ENCODE measurements at places on chromosomes 12 and 14.

GRCh38 chr12:78191611-78192010 is 360.9 kb downstream of the NAV3 start:
- H3K4me1 ChIP-seq = no peaks in the 10 kb centered on the region
- no peak overlapping the region for H3K4me3 ChIP-seq
- H3K36me3 ChIP-seq = no peaks in the 10 kb centered on the region

DNA sequence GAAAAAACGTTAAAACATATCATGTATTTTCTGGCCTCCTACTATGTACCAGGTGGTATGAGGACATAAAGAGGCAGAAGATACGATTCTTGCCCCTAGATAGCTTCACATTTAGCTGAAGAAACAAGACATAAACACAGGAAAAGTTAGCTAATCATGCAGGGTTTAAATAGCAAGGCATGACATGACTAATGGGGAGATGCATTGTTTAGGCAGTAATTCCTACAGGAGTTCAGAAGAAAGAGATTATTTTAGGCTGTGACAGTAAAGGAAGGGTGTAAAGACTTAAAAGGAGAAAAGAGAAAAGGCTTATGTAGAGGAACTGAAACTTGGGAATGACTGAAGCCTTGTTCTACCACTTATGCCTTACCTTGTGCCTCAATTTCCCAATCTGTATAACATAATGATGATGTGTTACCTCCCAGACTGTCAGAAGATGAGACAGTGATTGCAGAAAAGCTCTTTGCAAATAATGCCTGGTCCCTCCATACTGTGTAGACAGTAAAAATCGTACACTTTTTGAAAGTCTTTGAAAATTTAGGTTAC is 44.4 kb downstream of the PRKCH start:
- no peaks in the 10 kb centered on the region for H3K36me3 ChIP-seq
- H3K27ac ChIP-seq = no peak overlapping the region
- peaks cover 2% of the 10 kb centered on the region for H3K4me1 ChIP-seq

- no peaks in the 10 kb centered on the region for H3K27me3 ChIP-seq
- H3K36me3 ChIP-seq = no peaks in the 10 kb centered on the region
- no peaks in the 10 kb centered on the region for H3K4me1 ChIP-seq
- H3K27ac ChIP-seq = no peak overlapping the region
- no peak for DNase-seq
Observed at GRCh38 chr12:19992311-19992710, 376.0 kb upstream of the PDE3A start.

- no peak overlapping the region for H3K4me3 ChIP-seq
- no peak for DNase-seq
- H3K36me3 ChIP-seq = peaks cover 32% of the 10 kb centered on the region
- no peaks in the 10 kb centered on the region for H3K27me3 ChIP-seq
- no peaks in the 10 kb centered on the region for H3K4me1 ChIP-seq
Observed at GRCh38 chr12:123741937-123742572, 20.0 kb upstream of the DNAH10 start.

All from iPS DF 6.9 (cell line).